BJ (cell line): ENCODE measurements at places on chromosomes 11 and 22. TPM values are rescaled to one million over a fixed set of nuclear protein-coding genes. Genes with fewer than 3 reads are reported as not detected.

The PDGFB gene
- polyA plus RNA-seq, result 0.02 and 0.13 TPM in 2 replicates

The OR52E8 gene
- not detected in 2 replicates for polyA plus RNA-seq

The RAB39A gene
- not detected in 2 replicates for polyA plus RNA-seq

The OR52H1 gene
- not detected in 2 replicates for polyA plus RNA-seq

The C11orf42 gene
- polyA plus RNA-seq, result not detected in 2 replicates

The SLC25A17 gene
- 16.7 and 26.0 TPM in 2 replicates for polyA plus RNA-seq

The DKK3 gene
- polyA plus RNA-seq, result 1,093 and 1,276 TPM in 2 replicates

The NPTXR gene
- polyA plus RNA-seq, result 1.4 and 2.5 TPM in 2 replicates

The TCN1 gene
- not detected in 2 replicates for polyA plus RNA-seq

The KRTAP5-9 gene
- polyA plus RNA-seq, result 0.09 TPM in 1 of 2 replicates, not detected in the other

The LRRC4C gene
- polyA plus RNA-seq, result 0.04 TPM in 1 of 2 replicates, not detected in the other

The TSPO gene
- polyA plus RNA-seq, result 250 and 313 TPM in 2 replicates
